CD14-positive monocyte (primary cell): ENCODE measurements at places on chromosomes 16 and 17. TPM values are rescaled to one million over a fixed set of nuclear protein-coding genes. Genes with fewer than 3 reads are reported as not detected.

GRCh38 chr16:69618307-69618706 lies 52.5 kb downstream of the NFAT5 start:
- DNase-seq, result no peak

- DNase-seq, result no peak
Measured at GRCh38 chr16:88814144-88814502, 2.4 kb upstream of the APRT start.

DNA sequence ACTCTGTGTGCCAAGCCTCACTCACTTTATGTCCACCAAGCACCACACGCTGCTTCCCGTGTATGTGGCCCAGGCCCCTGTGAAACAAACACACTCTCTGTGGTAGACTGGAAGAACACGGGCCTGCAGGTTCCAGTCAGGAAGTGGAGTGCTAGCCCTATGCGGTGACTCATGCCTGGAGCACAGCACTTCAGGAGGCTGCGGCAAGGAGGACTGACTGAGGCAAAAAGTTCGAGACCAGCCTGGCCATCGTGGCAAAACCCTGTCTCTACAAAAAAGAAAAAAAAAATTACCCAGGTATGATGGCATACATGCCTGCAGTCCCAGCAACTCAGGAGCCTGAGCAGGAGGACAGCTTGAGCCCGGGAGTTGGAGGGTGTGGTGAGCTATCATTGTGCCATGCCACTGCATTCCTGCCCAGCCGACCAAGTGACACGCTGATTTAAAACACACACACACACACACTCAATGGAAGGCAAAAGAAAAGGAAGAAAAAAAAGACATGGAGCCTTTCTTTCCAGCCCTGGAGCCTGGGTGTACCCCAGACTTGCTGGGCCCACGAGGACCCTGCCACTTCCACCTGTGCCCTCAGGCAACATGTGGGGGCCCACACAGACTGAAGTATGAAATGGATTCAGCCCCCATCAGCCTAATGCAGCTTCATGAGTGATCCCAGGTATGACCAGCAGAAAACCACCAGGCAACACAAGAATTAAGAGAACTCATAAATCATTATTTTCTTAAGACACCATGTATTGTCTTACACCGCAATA lies 126.6 kb downstream of the ANKRD11 start:
- peak; percentile 66 for DNase-seq

DNA sequence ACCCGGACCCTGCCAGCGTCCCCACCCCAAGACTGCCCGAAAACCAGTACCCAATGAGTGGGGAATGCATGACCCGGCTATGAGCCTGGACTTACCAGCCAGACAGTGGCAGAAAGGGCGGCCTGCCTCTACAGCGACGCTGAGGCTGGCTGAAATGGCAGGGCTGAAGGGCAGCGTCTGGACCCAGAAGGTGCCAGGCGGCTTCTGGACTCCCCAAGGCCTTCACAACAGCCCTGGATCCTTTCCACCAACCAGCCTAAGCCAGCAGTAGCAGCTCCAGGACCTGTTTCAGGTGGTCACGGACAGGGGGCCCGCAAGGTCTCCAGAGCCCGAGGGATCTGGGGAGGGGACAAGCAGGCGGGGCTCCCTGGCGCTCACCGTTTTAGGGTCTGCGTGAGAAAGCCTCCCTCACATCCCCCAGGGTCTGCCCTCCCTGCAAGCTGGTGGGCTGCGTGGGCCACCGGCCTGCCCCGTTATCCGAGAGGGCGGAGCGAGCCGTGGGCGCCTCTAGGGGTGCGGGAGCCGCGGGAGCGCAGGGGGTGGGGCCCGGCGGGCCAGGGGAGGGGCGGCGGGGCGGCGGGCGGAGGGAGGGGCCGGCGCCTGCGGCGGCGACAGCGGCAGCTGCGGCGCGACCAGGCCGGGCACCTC lies at the start of gene RIPOR1:
Gene RIPOR1 (plus strand): TSS at position 608 of the 648 bp plus-strand sequence. CDS start 9,618 bp downstream, outside the sequence.
- DNase-seq, result peak; percentile 35

GRCh38 chr17:48074322-48075081 lies 26.3 kb downstream of the NFE2L1 start:
- peak; percentile 54 for DNase-seq

DNA sequence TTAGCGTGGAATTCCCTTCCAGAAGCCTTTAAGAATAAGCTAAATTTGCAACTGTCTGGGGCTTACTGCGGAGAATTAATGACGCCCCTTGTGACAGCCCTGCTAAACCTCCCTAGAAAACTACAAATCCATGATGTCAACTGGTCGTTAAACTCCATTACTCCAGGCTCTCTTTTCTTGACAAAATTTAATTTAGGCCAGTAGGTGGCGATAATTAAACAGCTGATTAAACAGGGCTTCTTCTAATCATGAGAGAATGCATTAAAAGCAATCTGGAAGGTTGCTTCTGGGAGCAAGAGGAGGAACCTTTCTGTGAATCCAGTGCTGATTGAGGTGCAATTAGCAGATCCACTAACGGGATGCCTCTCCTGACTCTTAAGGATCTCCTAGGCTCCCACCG lies 8.1 kb upstream of the NLRP1 start:
- DNase-seq, result peak; percentile 25

DNA sequence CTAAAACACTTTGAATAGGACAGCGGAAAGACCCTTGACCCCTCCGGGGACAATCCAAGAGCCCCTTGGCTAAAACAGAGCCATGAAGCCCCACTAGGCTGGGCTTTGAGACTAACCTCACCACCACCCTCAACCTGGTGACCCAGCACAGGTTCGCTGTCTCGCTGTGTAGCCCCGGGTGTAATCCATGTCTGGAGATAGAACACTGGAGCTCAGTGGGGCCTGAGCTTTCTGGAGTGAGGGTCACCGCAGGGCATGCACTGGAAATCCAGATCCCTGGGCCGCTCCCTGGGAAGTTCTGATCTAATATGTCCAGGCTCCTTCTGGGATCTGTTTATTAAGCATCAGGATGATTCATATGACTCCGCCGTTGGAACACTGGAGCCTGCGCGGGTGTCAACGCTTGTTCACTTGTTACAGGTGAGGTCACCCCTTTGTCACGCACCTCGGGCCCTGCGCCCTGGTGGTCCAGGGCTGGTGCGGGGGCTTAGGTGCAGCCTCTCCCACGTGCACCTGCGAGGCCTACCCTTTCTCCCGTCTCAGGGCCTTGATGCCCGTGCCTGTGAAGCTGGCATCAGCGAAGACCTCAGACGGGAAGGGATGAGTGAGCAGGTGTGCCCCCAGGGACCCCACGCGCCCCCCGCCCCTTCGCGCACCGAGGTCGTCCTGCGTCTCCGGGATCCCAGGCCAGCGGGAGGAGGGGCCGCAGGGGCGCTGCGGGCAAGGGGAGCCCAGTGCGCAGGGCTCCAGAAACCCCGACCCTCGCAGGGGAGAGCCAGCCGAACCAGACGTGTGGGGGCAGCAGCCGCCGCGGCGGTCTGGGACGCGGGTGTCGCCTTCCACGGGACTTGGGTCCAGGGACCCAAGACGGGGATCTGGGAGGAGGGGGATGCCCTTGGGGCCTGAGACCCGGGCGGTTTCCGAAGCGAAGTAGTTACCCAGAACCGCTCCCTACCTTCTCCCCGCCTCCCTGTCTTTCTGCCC lies 224.1 kb upstream of the FOXF1 start:
- DNase-seq, result no peak

DNA sequence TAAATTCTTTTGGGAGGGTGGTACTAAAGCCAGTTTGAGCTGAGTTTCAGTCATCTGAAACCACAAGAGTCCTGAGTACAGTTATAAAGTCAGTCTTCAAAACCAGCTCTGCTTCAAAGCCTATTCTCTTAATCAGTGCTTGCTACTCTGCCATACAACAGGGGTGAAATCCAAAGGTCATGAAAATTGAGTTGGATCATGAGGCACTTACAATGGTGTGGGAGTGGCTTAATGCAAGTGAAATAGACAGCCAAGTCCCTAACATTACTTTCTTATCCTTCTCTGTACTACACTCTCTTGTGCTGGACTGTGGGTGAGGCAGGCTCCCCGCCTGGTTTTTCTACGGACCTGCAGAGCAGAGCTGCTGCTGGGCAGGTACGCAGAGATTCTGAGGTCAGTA lies 12.4 kb downstream of the CBLN1 start:
- no peak for DNase-seq

DNA sequence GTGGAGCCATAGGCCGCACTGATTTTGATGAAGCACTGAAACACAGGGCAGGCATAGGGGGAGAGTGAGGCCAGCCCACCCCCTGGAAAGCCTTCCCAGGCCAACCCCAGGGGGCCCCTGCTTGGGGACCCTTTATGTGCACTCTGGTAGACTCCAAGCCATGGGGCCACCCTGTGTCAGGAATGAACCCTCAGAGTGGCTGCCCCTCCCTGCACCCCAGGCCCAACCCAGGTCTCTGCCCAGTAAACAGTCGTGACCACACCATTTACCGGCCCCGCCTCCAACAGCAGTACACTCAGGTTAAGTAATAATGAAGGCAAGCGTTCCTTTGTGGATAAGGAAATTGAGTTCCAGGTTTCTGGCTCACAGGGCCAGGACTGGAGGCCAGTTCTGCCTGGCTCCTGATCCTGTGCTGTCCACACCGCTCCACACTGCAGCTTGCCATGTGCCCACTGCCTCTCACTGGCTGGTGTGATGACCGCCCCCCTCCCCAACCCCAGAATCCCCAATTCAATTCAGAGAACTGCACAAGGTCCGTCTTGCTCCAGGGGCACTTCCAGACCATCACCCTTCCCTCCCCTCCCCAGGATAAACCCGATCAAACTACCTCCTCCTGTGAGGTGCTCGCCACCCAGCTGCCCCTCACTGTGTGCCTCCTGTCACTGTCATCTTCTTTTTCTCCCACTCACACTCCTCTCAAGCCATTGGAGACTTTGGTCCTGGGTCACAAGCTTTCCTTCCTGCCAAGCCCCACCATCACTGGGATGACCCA lies 13.6 kb downstream of the PIMREG start:
- no peak for DNase-seq

Gene CCDC182
- not detected in 2 replicates for polyA plus RNA-seq
